ENCODE measurements at places on chromosomes 16 and 17.

DNA sequence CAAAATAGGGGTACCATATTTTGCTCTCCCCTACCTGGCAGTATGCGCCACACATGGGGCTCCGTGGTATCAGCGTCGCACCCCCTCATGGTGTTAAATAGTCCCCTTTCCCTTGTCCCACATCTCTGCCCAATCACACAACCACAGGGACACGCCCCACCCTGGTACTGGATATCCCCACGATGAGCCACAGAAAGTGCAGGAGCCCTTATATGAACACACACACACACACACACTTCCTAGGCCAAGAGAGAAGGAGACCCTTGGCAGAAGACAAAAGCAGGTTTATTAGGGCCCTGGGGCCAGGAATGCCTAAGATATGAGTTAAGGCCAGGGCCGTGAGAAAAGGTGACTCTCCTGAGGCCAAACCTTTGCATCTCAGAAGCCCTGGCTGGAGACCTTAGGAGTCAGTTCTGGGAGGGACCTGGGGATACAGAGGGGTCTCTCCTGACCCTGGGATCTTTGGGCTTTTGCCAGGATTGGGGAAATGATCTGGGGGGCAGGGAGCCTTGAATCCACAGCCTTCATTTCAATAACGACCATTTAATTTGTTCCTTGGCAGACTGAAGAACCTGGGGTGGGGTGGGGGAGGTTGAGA is 11.6 kb downstream of the COPZ2 start:
- no peak for DNase-seq

GRCh38 chr17:82840431-82840831 is 609 bp upstream of the ZNF750 start:
- no peak for DNase-seq

DNA sequence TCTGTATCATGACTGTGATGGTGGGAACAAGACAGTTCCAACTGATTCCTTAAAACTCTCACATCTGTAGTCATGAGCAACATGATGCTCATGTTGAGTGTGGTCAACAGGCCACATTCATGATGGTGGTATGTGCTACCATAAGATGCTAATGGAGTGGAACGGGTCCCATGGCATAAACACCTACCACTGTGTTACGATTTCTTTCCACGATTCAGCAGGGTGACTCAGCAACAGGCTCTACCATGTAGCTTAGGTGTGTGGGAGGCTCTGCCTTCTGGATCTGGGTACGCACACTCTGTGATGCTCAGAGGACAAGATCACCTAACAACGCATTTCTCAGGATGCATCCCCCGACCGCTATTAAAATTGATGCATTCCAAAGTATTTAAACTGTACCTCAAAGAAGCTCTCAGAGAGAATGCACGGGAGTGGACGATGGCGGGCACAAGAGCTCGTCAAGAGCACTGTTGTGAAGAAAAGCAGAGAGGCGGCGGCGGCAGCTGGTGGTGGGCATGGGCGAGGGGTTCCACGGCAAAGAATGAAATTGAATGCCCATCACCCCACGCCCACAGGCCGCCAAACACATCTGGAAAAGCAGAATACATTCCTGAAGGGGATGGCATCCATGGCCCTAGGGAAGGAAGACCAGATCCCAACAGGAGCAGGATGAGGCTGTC is 133.3 kb downstream of the ZNF778 start:
- no peak for DNase-seq

- DNase-seq, result no peak
Observed at GRCh38 chr17:19579867-19580565, 46.4 kb downstream of the SLC47A1 start.

GRCh38 chr17:48378708-48379392 is 51.2 kb downstream of the SKAP1 start:
- DNase-seq, result no peak

DNA sequence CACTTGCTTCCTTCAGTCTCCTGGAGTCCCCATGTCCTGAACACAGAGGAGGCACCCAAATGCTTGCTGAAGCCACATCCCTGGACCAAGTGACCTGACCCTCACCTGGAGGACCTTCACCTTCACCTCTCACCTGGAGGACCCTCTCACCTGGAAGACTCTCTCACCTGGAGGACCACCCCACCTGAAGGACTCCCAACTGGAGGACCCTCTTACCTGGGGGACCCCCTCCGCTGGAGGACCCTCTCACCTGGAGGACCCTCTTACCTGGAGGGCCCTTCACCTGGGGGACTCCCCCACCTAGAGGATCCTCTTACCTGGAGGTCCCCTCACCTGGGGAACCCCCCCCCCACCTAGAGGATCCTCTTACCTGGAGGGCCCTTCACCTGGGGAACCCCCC is 573 bp upstream of the CDK10 start:
- DNase-seq, result no peak

GRCh38 chr16:8714174-8714573 is 39.8 kb downstream of the ABAT start:
- no peak for DNase-seq

- no peak for DNase-seq
Observed at GRCh38 chr17:55900188-55900587, 149.3 kb downstream of the PCTP start.

DNA sequence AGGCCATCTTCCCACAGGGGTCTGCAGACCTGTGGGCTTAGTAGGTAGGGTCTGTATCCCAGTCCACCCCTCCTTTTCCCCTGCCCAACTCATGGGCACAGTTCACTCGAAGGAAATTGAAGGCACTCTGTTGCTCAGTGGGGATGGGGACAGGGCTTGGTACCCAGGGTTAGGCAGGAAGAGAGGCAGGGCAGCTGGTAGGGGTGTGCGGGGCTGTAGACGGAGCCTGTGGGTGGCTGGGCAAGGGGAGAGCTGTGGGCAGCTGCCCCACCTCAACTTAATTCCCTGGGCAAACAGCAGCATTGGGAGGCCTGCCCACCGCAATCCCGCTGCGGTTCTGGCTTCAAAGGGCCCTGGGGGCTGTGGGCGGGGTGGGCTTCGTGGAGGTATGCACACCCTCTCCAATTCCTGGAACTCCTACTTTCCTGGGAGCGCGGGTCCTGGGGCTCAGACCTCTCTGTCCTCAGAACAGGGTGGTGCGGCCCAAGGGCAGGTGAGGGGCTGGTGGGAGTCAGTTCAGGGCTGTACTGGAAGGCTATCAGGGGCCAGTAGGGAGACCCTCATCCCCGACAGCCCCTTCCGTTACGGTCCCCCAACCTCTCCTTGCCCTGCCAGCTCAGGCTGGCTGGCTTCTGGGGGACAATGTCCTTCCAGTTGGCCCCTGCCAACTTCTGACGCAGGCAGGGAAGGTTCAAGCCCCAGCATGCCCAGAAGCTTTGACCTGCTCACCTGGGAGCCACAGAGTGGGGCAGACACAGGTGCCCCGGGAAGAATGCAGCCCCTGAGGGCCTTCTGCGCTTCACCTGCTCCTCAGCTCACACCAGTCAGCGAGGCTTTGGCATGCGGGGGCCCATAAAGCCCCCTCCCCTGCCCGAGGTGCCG is 9.1 kb downstream of the FOXJ1 start:
- DNase-seq, result no peak

GRCh38 chr17:8020776-8021564 is 17.9 kb upstream of the ALOX15B start:
- no peak for DNase-seq

GRCh38 chr17:67246653-67247415 is 1.8 kb upstream of the HELZ start:
- DNase-seq, result no peak

GRCh38 chr17:72182371-72182873 is 61.6 kb downstream of the SOX9 start:
- no peak for DNase-seq

GRCh38 chr17:50614471-50615051 is 20.1 kb upstream of the ABCC3 start:
- no peak for DNase-seq

DNA sequence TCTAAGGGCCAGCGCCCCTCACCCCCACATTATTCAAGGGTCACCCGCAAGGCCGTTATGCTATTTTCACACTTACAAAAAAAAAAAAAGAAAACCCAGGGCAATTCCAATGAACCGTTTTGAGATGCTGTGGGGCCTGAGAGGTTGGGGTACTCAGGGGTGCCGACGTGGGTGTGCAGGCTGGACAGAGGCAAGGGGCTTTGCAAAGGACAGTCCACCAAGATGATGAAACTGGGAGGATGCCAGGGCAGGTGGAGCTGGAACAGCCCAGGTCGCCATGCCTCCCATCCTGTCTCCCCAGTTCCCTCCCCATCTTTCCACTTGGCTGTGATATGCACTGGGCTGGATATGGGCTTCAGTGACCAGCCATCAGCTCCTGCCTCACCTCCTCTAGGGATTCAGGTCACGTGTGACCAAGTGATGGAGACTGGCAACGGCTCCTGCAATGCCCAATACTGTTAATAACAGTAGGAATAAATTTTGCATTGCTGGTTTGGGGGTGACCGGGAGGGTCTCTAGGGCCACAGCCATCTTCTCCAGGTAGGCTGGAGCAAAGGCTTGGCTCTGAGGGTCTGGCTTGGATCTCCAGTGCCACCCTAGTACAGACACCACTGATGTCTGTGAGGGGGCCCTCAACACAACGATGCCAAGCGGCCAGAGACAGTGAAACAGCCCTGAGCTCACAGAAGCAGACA is 151.3 kb upstream of the TNRC6C start:
- DNase-seq, result no peak

DNA sequence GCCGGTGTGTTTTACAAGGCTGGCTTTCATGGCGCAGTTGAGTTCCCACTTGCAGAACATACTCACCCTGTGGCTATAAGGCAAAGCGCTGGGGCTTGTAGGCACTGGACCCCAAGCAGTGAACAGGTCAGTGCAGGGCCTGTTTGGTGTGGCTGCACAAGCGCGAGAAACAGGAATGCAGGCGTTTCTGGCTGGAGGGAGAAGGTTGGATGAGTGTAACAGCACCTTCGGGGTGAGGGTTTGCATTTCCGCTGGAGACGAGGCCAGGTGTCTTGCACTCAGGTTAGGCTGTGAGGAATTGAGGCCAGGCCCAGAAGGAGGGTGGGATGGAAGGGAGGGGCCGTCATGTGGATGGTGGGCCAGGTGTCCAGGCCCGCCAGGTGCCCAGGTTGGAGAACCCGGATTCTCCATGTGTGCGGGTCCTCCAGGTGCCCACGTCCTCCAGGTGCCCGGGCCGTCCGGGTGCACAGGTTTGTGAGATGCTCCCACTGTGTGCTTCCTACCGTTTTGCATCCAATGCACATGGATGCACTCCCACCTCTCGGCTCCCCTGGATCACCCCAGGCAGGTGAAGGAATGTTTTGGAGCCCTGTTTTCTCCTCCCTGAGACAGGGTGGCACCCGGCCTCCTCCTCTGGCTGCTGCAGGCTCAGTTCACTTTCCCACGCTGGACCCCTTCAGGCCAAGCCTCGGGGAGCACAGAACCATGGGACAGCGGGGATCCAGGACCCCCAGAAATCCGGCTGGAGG is 46.0 kb downstream of the SLC7A5 start:
- DNase-seq, result no peak

All from SIG-M5 (cell line).